ENCODE measurements at places on chromosomes 2 and 18.

DNA sequence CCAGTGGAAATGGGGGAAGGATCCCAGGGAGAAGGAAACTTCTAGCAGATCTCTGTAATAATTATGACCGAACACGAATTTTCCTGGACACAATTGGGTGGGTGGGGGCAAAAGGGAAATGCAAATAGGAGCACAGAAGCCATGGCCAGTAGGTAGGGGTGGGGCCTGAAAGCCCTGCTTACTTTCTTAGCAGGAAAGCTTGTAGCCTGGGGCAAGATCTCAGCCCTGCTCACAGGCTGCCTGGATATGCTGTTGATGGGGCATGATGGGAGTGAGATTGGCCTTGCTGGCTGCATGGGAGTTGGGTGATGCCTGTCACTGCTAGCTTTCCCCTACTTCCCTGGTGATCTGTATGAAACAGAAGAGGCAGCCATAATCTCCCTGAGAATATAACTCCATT, 45.9 kb upstream of the SPOPL start:
- DNase-seq, result no peak

- DNase-seq, result no peak
These were observed 220.3 kb downstream of the BCL2 start for GRCh38 chr18:63099091-63099840.

- peak; percentile 28 for DNase-seq
These were observed 3.9 kb downstream of the MAPRE3 start for GRCh38 chr2:26974352-26974751.

DNA sequence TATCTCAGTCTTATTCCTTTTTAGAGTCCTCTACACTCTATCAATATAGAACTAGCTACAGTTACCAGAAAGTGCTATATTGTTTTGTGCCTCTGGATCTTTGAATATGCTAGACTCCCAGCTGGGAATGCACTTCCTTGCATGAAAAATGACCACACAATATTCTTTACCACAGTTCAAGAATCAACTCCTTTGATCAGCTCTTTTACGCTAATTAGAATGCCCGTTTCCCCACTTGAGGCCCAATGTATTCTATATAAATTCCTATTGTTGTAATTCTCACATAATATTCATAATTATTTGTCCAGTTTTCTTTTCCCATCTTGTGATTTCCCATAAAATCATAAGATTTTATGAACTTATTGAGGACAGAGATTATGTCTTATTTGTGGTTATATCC, 142.2 kb downstream of the UBE2E3 start:
- no peak for DNase-seq

GRCh38 chr2:146844226-146844990, 1000.4 kb upstream of the ACVR2A start:
- no peak for DNase-seq

GRCh38 chr18:78496079-78496478, 483.5 kb upstream of the SALL3 start:
- no peak for DNase-seq

GRCh38 chr18:39025531-39025930, 1459.9 kb upstream of the CELF4 start:
- no peak for DNase-seq

GRCh38 chr2:119429225-119429981, 2.3 kb upstream of the TMEM37 start:
- DNase-seq, result no peak

DNA sequence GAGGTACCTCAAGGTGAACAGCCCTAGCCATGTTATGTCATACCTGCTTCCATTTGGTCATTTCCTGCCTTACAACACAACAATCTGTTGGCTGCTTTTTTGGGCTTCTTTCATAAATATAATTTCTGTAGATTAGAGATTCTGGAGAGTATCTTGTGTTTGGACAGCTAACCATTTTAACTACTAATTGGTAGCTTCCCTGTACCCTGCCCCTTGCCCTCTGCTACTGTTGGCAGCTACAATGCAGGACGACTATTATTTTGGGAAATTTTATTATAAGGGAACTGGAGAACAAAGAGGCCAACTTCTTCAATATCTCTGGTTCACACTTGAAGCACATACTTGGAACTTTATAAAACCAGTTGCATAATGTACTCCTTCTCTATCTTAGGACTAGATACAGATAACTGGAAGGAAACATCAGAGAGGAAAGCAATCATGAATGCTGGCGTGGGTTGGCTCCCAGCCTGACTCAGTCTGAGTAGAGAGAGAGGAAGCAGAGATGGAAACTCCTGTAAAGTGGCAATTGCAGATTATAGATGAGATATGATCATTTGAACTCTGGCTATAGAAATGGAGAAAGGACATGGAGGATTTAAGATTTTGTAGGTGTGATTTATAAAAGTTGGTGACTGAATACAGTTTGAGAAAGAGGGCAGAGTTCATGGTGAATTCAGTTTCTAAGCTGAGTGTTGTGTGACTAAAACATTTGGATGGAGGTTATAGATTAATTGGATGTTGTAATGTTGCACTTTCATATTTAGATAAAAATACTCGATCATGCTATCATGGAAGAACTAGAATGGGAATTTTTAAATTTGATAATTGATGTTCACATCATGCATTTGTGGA, 74.5 kb downstream of the MDH1 start:
- DNase-seq, result no peak

DNA sequence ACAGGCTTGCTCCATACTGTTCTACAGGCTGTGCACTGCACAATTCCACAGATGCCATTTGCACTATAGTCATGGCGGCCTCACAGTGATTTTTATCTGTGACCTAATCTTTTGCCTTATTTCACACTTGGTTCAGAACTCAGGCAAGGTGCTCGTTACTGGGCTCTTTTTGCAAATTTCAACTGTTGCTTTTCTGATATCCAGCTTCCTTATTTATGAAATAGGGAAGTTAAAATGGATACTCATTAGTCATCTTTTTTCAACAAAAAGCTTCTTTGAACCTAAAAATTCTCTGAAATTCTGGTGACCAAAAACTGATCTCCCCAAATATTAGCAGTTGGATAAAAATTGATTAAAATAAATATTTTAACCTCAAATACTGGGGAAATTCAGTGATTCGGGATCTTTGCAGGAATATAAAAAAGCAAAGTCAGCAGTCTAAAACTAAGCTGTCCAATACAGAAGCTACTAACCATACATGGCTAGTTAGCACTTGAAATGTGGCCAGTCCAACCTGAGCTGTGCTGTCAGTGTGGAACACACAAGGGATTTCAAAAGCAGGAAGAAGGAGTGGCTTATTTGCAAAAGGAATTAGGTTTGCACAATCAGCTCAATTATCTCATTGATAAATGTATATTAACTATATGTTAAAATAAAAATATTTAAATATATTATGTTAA, 134.4 kb downstream of the COL4A4 start:
- DNase-seq, result no peak

DNA sequence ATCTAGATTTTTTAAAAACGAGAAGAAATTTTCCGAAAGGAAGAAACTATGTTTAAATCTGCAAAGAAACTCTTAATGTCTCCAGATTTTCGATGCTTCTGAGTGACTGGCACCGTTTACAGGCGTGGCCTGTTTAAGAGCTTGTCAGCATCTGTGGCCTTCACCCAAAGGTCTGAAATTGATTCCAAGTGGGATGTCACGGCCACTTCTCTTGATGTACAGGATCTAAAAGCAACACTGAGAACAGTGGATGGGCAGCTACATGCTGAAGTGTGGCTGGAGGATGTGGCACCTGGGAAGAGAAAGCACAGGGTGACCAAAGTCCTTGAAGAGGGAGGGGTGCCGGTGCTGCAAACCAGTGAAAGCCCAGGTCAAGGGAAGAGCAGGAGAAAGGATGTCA, 28.0 kb downstream of the EMILIN2 start:
- DNase-seq, result no peak

GRCh38 chr18:64718808-64719207, 569.9 kb upstream of the LINC00305 start:
- DNase-seq, result no peak

DNA sequence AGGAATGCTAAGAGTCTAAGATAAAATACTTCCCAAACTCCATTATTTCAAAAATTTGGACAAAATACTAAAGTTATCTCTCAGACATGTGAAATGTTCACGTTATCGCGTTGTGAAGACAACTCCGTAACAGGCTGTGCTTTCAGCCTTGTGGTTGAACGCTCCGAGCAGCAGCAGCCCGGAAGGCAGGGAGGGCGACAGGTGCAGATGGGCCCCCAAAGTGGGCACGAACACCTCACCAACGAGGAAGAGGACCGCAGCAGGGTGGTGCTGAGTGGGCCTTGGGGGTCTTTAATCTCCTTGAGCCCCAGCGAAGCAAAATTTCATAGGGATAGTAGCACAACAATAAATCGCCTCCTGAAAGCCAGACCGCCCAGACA, 1.0 kb upstream of the FAM110C start:
- DNase-seq, result no peak

All from DMS 273 treated with DMSO at 0.1 percent for 48 hours (cell line).